Neural progenitor cell (in vitro differentiated cells): ENCODE measurements at places on chromosomes 16 and 17. TPM values are rescaled to one million over a fixed set of nuclear protein-coding genes. Genes with fewer than 3 reads are reported as not detected.

The TEX14 gene
- total RNA-seq: 0.09 and 1.4 TPM in 2 replicates

The TOM1L1 gene
- total RNA-seq: 83.8 and 107 TPM in 2 replicates

DNA sequence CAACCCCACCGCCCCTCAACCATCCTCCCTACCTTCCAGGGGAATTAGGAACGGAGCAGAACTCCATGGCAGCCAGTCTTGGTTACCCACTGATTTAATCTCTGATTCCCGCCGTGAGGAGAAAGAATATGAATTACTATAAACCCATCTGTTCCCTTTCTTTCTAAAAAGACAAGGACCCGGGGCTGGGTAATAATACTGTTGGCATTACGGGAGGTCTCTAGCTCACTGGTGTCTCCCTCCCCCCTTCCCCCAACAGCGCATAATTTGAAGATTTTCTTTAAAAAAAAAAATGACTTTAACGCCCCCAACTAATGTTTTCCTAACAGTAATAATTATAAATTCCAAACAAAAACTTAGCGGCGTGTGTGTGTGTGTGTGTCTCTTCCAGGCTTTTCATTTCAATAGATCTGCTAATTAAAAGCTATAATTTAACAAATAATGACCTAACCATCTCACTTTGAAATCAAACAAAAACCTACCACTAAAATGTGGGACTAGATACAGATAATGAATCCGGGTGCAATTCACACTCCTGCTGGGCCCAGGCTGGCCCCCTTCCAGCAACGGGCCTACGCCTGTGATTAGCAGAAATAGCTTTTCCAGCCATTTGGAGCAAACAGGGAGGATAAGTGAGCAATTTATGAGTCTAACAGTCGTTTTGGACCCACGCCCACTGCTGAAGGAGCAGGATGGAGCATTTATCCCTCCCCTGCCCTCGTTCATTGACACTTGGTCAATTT is 18.2 kb upstream of the BHLHA9 start:
- DNase-seq: no peak

GRCh38 chr17:80866050-80866793 is 125.4 kb upstream of the CHMP6 start:
- DNase-seq: peak; percentile 76
